ENCODE measurements at places on chromosomes 7 and 10.
A peak's percentile ranks its signal among the peaks of the same experiment; 100 is the strongest.

GRCh38 chr7:152462995-152463708 is 27.3 kb upstream of the KMT2C start:
- no peak for DNase-seq

- peak; percentile 45 for DNase-seq
Observed at GRCh38 chr7:143487566-143487965, 9.9 kb downstream of the TAS2R41 start.

- DNase-seq, result no peak
Observed at GRCh38 chr7:155458111-155458877, at the start of gene EN2. Gene EN2 (plus strand): TSS chr7:155458129. CDS start chr7:155458378, 249 bp downstream.

DNA sequence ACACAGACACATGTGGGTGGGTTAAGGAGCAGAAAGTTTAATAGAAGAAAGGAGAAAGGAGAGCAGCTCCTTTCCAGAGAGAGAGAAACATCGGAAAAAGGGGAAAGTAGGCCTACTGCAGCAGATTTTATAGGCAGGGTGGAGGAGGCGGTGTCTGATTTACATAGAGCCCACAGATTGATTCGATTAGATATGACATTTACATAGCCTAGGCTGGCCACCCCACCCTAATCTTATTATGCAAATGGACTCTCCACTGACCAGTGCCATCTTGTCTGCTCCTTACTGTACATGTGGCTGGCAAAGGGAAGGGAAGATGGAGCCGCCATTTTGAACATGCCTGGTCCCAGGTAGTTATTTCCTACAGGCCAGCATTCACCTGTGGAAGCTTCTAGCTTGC is 38.7 kb upstream of the SCIN start:
- no peak for DNase-seq

- DNase-seq, result peak; percentile 34
Observed at GRCh38 chr10:30359373-30360206, 10.5 kb upstream of the MTPAP start.

DNA sequence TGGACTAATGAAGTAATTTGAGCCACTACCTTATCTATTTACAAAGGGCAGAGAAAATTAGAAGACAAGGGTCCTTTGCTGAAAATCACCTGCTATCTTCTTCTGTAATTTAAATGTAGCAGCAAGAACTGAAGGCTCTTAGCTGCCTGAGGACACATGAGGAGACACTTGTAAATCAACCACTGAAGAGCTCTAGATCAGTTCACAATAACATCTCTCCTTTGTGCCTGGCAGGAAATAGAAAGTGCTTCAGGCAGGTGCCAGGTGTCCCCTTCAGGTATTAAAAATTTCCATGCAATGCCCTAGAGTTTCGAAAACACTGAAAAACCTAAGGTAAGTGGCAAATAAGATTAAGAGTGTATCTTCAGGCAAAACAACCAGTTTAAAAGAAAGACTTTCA is 474.6 kb downstream of the GRM8 start:
- DNase-seq, result no peak

GRCh38 chr10:131968949-131969348 is 12.8 kb downstream of the BNIP3 start:
- DNase-seq, result no peak

DNA sequence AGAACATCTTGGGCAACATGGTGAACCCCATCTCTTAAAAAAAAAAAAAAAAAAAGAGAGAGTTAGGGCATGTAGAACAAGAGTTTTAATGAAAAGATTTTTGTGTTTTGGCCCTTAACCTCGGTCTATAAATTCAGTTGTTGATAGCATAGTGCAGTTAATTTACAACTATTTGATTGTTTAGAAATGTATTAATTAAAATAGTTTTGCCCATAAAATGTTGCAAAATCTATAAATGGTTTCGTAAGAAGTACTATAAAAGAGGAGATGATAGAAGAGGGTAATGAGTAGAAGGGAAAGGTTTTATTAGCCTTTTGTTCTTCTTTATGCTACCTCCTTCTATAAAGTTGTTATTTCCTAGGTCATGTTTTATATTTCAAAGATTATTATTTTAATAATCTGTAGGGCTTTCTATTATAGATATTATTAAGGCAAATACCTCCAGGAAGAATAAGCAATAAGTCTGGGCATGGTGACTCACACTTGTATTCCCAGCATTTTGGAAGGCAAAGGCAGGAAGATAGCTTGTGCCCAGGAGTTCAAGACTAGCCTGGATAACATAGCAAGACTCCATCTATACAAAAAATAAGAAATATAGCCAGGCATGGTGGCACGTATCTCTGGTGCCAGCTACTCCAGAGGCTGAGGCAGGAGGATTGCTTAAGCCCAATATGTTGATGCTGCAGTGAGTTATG is 73.3 kb downstream of the MCU start:
- DNase-seq, result no peak

GRCh38 chr7:97973206-97973658 is 16.8 kb downstream of the OCM2 start:
- DNase-seq, result no peak

- no peak for DNase-seq
Observed at GRCh38 chr10:83612746-83613145, 526.6 kb upstream of the GHITM start.

DNA sequence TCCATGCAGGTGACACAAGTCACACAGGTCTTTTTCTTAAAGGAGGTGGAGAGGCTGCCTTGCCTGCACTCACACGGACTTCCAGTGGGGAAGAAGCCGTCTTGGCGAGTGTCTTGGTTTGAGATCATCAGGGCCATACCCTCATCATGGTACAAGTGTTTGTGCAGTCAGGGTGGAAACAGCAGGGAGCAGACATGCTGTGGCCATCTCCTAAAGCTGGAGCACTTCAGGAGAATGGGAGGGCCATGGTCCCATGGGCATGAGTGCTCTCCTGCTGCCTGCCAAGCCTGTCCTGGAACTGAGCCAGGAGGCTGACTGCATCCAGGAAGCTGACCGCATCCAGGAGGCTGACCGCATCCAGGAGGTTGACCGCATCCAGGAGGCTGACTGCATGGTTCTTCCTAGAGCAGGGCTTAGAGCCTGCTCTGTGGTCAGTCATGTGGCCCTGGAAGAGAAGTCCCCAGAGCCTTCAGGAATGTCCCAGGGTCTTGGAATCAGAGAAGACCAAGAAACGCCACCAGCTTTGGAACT is 98.4 kb downstream of the ADARB2 start:
- DNase-seq, result no peak

DNA sequence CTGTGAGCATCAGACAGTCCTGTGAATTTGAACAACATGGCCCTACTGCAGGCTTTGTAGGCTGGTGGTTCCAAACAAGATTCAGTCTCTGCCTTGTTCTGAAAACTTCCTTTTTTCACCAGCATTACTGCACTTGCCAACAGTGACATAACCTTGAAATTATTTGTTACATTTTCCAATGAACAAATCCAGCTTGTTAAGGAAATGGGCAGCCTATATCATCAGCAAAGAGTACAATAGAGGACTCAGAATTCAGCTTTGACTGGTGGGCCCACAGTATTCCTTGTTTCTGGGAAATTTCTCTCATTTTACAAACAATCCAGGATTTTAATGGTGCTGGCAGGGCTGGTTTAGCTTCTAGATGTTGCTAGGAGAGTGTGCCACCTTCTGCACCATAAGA is 703.7 kb upstream of the FZD8 start:
- DNase-seq, result no peak

DNA sequence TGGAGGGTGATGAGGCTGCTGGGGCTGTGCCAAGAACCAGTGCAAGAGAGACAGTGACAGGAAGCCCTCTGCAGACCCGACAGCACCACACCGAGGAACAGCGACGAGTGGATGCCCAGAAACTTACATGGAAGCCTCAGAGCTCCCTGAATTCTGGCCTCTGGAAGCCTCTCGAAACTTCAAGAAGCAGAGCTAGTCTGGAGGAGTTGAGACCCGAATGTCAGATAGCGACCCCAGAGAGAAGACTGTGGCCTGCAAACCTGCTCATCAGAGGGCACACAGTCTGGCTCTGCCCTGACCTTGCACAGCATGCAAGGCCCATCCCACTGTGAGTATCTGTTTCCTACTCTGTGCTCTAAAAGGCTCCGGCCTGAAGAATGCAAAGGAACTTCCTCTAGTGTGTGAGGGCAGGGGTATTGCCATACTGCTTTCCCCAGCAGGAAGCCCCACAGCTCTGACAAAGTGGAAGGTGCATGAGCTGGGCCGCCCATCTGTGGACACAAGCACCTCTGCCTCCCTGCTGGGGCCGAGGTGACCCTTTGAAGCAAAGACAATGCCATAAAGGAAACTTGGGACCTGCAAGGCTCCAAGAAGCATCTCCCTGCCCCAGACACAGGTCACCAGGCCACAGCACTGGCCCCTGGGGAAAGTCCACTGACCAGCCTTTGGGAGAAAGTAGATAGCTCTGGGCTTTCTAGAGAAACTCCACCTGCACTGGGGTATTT is 10.5 kb upstream of the C10orf71 start:
- DNase-seq, result no peak

DNA sequence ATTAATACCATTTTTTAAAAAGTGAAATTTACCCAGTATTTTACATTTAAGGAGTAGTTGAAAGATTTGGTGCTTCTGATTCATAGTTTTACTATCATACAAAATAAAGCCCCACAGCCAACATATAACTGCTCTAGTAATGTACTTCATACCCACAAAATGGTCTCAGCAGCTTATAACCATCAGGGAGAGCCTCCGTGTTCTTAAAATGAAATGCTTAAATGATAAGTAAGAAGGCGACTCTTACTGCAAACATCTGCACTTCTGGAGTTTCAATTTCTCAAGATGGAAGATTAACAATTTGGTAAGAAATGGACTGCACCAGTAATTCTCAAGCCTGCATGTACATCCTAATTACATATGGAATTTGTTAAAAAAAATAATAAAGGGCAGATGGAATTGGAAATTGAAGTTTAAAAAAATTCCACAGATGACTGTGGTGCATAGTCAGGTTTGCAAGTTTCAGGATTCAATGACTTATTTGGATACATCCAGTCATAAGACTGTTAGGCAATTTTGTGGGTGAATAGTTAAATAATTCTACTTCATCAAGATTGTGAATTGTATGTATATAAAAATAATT is 461.0 kb downstream of the KIF20B start:
- no peak for DNase-seq

DNA sequence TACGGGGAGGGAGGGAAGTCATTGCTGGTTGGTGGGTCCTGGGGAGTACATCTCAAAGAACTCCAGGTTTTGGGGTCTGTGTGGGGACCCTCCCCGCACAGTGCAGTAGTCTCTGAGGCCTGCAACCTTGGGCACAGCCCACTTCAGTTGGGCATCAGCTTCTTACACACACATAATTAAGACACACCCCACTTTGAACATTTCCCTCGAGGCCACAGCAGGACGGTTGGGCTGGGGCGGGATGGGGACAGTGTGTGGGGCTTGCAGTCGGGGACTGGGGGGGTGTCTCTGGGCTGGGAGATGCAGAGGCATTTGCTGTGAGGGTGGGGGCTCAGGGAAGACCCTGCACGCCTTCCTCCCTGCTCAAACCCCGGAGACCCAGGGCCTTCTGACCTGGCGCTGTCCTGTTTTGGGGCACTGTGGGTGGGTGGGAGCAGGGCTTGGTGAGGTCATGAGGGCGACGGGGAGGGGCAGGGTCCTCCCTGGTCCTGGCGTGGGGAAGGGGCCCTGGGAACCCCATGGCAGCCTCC is 1.3 kb downstream of the LFNG start:
- no peak for DNase-seq

- DNase-seq, result no peak
Observed at GRCh38 chr10:3470191-3470590, 297.6 kb upstream of the PITRM1 start.

DNA sequence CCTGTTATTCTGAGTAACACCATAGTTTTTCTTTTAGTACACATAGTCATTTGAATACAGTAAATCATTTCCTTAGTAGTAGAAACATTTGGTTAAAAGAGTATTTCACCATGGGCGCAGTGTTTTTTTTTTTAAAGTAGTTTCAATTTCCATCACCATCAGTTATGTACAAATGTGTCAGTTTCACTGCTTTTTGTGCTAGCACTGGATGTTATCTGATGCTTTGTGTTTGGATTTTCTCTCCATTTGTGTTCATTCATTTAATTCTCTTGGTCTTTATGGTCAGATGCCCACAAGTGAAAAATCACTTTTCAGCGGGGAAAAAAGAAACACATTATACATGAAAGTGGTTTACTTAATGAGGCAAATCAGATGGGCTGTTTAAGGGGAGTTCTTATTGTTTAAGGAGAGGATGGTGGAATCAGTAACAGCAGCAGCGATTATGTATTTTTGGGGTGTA is 16.0 kb upstream of the HK1 start:
- no peak for DNase-seq

- no peak for DNase-seq
Observed at GRCh38 chr10:16799621-16800020, 17.6 kb downstream of the RSU1 start.

GRCh38 chr10:20474064-20474463 is 423.0 kb downstream of the NEBL start:
- no peak for DNase-seq

DNA sequence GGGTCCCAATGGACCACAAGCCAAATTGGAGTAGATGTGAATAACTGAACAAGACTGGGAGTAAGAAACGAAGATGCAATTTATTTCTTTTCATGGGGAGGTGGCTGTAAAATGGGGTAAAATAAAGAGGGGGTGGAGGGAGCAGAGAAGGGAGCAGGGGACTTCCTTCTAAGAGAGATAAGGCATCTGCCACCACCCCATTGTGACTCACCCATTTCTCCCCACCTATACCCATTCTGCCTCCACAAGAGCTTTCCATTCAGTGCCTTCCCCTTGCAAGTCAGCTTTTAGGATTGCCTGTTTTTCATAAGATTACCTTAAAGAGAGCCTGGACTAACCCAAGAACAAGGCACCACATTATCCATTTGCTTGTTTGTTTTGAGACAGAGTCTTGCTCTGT is 87.1 kb upstream of the PAX2 start:
- no peak for DNase-seq

DNA sequence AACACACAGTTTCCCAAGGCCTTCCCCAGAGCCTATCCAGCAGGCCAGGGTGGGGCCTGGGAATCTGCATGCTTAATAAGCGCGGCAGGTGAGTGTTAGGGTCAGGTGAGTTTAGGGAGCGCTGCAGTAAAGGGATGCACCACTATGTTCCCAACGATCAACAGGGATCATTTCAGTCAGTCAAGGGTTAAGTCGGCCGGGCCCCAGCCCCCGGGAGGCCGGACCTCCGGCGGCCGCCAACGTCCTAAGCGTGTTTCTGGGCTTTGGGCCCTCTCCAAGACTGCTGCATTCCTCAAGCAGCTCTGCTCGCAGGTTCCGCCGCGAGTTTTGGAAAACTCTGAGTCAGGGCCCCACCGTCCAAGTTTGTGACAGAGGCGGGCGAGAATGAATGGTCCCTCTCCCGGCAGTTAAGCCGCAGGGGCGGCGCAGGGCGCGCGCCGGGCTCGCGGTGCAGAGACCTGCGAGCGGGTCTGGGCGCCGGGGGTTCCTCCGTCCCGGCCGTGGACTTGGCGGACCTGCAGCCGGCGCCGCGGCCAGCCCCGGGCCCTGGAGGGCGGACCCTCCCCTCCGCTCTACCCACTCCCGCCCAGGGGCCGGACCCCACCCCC is 81.6 kb downstream of the ARHGAP22 start:
- peak; percentile 57 for DNase-seq

DNA sequence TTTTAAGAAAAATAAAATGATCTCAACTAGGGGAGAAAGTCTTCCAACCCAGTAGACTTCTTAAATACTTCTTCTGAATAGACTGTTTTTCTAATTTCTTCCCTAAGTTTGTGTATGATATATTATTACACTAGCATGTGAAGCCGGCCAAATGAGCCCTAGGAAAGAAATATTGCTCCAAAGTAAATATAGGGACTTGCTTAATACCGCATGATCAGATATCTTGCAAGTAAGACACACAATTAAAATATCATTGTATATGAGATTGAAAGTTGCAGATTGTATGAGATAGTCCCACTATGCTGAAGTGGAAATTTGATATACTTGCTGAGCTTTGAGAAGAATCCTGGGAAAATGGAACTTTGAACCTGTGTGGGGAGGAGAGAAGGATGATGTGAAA is 225.7 kb downstream of the BAMBI start:
- DNase-seq, result no peak
